Ovary (tissue), 10 donors: ENCODE measurements at places on chromosomes 12 and 14. TPM values are rescaled to one million over a fixed set of nuclear protein-coding genes. Genes with fewer than 3 reads are reported as not detected.
A peak's percentile ranks its signal among the peaks of the same experiment; 100 is the strongest.

DNA sequence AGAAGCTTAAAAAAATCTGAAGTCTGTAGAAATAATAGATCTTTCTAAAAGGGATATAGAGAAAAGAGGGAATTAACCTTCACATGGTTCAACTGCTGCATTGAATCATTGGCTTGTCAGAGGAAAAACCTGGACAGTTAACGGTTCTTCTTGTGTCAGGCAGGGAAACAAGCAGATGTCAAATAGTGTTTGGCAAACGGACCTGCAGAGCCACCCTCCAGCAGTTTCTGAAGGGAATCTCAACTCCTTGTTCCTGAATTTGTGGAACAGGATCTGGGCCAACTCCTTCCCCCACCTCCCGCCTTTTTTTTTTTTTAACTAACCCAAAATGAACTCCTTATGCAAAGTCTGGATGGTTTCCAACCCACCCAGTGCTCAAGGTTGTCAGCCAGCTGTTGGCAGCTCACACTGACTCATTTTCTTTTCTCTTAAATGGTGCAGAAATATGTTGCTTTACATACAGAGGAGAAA is 187.3 kb downstream of the CAND1 start:
- H3K4me3 ChIP-seq, result no peak overlapping the region
- H3K4me1 ChIP-seq, result peaks cover 22% of the 10 kb centered on the region
- H3K27ac ChIP-seq, result no peak overlapping the region
- no peaks in the 10 kb centered on the region for H3K36me3 ChIP-seq
- DNase-seq, result peak; percentile 61
- H3K27me3 ChIP-seq, result no peaks in the 10 kb centered on the region

GRCh38 chr12:44240186-44240585 is 404.3 kb downstream of the TMEM117 start:
- no peaks in the 10 kb centered on the region for H3K36me3 ChIP-seq
- H3K4me1 ChIP-seq, result no peaks in the 10 kb centered on the region
- H3K27ac ChIP-seq, result no peak overlapping the region
- no peak for DNase-seq
- no peaks in the 10 kb centered on the region for H3K27me3 ChIP-seq

The ASIC1 gene
- polyA plus RNA-seq, result 3.0 TPM

- no peaks in the 10 kb centered on the region for H3K27me3 ChIP-seq
- no peak overlapping the region for H3K27ac ChIP-seq
- H3K36me3 ChIP-seq, result no peaks in the 10 kb centered on the region
- H3K4me3 ChIP-seq, result no peak overlapping the region
Observed at GRCh38 chr14:68377459-68377858, 415.4 kb downstream of the ZFP36L1 start.

DNA sequence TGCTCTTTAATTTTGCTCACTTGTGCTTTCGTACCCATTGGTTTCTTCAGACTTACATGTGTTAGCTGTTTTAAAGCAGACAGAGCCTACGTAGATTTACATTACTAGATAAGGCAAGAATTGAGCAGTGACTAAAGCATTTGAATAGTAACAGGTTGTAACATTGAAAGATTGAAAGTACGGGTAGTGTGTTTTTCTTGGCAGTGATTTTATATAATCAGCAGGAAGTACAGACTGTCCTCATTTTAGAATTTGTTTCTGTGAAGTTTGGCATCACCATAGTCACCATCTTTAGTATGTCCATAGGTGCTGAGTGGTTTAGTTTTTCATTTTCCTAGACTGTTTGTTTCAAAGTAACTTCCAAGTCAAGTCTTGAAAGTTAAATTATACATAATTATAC is 14.0 kb downstream of the RTRAF start:
- no peak overlapping the region for H3K27ac ChIP-seq
- H3K4me1 ChIP-seq, result peaks cover 4% of the 10 kb centered on the region
- DNase-seq, result no peak
- no peak overlapping the region for H3K4me3 ChIP-seq
- H3K27me3 ChIP-seq, result no peaks in the 10 kb centered on the region

The SSTR1 gene
- 1.4 TPM for polyA plus RNA-seq

The FGF6 gene
- not detected for polyA plus RNA-seq

The DAO gene
- polyA plus RNA-seq, result not detected

- H3K4me1 ChIP-seq, result no peaks in the 10 kb centered on the region
- no peak overlapping the region for H3K27ac ChIP-seq
- no peaks in the 10 kb centered on the region for H3K27me3 ChIP-seq
- H3K36me3 ChIP-seq, result no peaks in the 10 kb centered on the region
Observed at GRCh38 chr12:91811481-91812287, 334.0 kb downstream of the BTG1 start.

DNA sequence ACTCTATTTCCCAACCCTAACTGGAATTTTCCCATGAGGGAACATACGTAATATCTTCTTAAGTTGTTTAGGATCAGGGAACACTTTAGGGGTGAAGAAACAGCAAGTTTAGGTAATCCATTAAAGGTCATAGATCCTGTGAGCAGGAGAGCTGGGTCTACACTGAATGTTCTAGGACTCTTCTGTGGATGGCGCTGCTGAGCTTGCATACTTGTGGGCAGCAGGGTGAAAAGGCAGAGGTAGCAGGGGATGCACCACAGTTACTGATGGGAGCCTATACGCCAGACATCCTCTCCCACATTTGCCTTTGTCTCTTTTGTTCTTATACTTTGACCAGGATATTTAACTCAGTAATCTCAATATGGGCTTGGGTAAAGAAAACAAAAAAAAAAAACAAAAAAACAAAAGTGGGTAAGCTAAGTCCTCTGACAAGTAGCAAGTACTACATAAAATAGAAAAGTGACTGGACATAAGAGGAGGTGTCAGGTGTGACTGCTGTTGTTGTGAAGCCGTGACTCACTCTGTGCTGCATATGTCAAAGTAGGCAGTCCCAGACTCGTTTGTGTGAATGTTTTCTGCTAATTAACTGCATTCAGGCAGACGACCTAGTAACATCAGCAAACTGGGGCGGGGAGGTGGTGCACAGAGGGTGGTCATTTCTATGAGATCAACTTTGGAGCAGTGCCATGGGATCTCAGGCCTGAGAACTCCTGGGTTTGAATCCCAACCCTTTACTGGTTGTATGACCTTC is 31.6 kb downstream of the NEUROD4 start:
- H3K4me1 ChIP-seq, result no peaks in the 10 kb centered on the region
- H3K36me3 ChIP-seq, result no peaks in the 10 kb centered on the region
- H3K27ac ChIP-seq, result no peak overlapping the region
- no peak for DNase-seq
- no peak overlapping the region for H3K4me3 ChIP-seq
- no peaks in the 10 kb centered on the region for H3K27me3 ChIP-seq

GRCh38 chr14:67417633-67418032 is 5.7 kb upstream of the PLEK2 start:
- H3K4me3 ChIP-seq, result no peak overlapping the region
- H3K27ac ChIP-seq, result no peak overlapping the region
- no peaks in the 10 kb centered on the region for H3K36me3 ChIP-seq
- no peaks in the 10 kb centered on the region for H3K4me1 ChIP-seq
- DNase-seq, result no peak

The KLRF2 gene
- not detected for polyA plus RNA-seq

The DACT1 gene
- 37.0 TPM for polyA plus RNA-seq

- H3K4me1 ChIP-seq, result peaks cover 11% of the 10 kb centered on the region
- peak overlapping the region; percentile 54 for H3K4me3 ChIP-seq
- no peak for DNase-seq
- no peaks in the 10 kb centered on the region for H3K27me3 ChIP-seq
Observed at GRCh38 chr14:104864267-104865080, 594 bp upstream of the CEP170B start.

The DYNLL1 gene
- 249 TPM for polyA plus RNA-seq

The LRTM2 gene
- polyA plus RNA-seq, result not detected

The OTOGL gene
- 0.23 TPM for polyA plus RNA-seq

DNA sequence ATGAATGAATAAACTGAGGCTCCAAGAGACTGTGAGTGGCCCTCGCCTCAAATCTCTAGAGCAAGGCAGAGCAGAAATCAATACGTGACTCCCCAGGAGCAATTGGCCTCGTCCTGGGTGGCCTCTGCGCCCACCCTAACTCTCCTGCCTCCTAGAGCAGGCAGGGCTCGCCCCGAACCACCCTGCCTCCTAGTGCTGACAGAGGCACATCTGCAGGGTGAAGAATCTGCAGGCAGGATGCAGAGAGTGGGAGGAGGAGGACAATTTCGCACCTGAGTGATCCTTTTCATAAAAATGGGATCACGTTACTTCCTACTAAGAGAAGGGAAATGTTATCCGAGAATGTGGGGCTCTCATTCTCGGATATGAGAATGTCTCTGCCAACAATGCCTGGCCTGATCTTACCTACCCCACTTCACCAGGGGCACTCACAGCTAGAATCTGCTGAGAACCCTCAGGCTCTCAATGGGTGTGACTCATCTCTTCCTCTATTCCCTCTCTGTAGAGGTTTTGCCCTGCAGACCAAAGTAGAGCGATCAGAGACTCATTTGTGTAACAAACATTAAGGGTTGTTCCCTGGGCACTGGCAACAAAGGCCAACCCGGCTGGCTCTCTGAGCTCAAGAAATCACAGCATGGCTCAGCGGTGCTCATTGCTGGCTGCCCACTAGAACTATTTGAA is 61.7 kb upstream of the BCL2L14 start:
- no peak overlapping the region for H3K27ac ChIP-seq
- no peak overlapping the region for H3K4me3 ChIP-seq
- no peaks in the 10 kb centered on the region for H3K36me3 ChIP-seq
- no peaks in the 10 kb centered on the region for H3K4me1 ChIP-seq
